ENCODE measurements at places on chromosomes 7 and 10. TPM values are rescaled to one million over a fixed set of nuclear protein-coding genes. Genes with fewer than 3 reads are reported as not detected.

Gene UNCX
- total RNA-seq, result not detected

Gene SLC26A5
- total RNA-seq, result not detected

- DNase-seq, result no peak
Observed at GRCh38 chr7:47661051-47661714, 79.3 kb upstream of the TNS3 start.

DNA sequence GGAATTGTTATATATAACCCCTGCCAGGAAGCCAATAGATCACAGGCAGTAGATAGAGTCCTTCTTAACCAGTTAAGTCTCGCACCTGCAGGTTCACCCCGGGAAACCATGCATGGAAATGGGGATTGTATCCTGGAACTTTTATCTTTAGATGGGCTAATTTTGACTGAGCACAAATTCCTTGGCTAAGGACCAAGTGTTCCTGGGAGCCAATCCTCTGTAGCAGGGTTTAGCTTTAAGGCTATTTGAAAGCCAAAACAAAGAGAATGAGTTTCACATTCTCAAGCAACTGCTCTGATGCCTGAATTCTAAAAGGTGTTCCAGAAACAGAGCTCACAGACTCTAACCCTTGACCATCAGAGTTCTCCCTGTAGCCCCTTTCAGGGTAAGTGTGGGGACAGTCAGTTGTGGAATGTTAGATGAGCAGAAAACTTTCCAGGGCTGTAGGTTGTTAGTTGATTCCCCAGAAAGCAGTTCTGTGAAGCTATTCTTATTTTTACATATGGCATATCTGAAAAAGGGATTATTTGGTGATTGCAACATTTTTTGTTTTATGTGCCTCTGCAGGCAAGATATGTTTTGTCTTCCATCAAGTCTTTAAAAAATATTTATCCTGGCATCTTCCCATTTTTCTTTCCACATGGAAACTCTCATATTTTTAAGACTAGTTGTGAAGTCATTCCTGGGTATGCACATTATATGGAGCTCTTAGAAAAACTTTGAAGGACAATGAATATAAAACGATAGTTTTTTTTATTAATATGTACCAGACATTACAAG, 16.2 kb upstream of the NPVF start:
- DNase-seq, result no peak

GRCh38 chr10:11304906-11305585, 287.4 kb downstream of the CELF2 start:
- DNase-seq, result no peak

- no peak for DNase-seq
Observed at GRCh38 chr10:124422742-124423141, 4.0 kb upstream of the OAT start.

All from Panc1 (cell line).